ENCODE measurements at places on chromosomes 2 and 18.

DNA sequence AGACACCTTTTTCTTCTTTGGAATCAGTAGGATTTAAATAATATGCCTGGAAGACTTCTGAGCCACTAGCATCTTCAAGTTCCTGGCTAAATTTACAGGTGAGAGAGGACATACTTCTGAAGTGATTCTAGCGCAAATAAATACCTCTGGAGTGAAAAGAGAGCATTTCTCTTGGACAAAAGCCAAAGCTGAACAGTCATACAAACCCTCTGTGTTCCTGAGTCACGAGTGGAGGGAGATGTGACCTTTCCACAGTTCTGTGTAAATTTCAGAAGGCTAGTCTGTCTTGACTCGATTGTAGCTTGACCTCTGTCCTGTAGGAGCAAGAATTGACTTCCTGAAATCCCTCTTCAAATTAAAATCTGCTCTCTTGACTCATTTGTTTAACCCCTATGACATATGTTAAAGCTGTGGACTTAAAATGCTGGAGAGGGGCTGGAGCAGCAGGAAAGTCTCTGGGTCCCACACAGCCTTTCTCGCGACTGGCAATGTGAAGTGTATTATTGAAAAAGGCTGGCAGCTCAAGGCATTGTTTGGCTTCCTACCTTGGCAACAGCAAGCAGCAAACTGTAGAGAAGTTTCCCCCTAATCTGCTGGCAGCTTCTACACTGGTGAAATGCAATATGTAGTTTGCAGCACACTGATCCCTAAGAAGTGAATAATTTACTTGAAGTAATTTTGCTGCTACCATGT, 79.6 kb upstream of the GCFC2 start:
- DNase-seq: no peak

GRCh38 chr2:218223046-218223445, 6.1 kb downstream of the ARPC2 start:
- no peak for DNase-seq

- no peak for DNase-seq
Observed at GRCh38 chr2:157107877-157108276, 149.6 kb upstream of the GALNT5 start.

- DNase-seq: no peak
Observed at GRCh38 chr2:33607251-33607721, 8.2 kb upstream of the FAM98A start.

DNA sequence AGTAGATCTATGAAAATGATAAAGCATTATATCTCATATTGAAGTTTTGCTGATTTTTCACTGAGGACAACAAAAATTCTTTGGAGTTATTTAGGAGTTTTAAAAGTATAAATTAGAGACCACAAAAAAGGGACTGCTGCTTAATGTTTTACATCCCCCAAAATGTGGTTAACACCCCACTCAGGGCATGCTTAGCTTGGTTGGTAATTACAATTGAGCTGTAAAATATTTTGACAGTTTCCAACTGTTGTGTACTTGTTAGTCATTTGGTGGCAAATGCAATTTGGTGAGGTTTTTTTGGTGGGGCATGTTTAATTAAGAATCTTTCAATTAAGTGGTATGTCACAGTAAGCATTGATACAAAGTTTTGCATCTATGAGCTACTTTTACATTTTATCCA, 137.3 kb upstream of the OTX1 start:
- DNase-seq: no peak

DNA sequence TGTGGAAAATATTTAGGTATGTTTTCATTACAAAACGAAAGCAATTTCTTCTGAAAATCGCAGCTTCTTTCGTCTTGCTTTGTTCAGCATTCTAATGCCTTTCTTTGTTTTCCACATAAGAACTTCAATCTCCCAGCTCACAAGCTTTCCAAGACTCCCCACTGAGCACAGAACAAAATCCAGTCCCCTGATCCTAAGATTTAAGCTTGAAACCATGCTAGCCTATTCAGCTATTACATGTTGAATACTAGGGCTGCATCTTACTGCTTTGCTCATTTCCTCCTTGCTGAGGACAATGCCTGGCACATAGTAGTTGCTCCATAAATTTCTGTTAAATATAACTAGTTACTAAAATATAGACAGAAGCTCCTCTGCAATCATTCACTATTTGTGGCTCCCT, 160.6 kb downstream of the GALNT3 start:
- no peak for DNase-seq

DNA sequence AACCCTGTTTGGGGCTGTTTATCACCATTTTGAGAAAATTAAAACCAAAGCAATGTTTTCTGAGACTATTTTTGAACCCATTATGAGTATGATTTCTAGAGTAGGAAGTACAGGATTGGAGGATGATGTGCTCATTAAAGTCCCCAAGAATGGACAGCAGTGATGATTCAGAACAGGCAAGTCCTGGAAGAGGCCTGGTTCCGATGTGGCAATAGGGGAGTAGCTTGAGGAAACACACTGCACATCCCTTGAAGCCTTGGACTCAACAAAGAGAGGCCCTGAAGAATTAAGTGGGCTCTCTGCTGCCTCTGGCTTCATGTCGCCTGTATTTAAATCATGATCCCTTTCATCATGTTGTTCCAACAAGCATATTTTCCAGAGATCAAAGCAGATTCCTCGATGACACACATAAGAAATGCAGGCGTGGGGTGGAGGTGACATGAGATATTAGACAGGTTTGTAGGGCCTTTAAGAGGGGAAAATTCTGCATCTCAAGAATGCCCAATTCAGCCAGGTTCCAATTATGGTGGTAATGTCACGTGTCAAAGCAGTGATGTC, 242.2 kb downstream of the FHOD3 start:
- no peak for DNase-seq
